ENCODE measurements at places on chromosomes 5 and 9. TPM values are rescaled to one million over a fixed set of nuclear protein-coding genes. Genes with fewer than 3 reads are reported as not detected.

GRCh38 chr5:43638546-43638945 lies 35.6 kb downstream of the NNT start:
- DNase-seq: no peak

DNA sequence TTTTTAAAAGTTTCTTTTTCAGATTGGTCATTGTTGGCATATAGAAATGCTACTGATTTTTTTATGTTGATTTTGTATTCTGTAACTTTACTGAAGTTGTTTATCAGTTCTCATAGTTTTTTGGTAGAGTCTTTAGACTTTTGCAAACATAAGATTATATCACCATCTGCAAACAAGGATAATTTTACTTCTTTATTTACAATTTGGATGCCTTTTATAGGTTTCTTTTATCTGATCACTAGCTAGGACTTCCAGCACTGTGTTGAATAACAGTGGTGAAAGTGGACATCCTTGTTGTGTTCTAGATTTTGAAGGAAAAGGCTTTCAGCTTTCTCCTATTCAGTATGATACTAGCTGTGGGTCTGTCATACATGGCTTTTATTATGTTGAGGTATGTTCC lies 170.3 kb downstream of the WDR70 start:
- DNase-seq: no peak

DNA sequence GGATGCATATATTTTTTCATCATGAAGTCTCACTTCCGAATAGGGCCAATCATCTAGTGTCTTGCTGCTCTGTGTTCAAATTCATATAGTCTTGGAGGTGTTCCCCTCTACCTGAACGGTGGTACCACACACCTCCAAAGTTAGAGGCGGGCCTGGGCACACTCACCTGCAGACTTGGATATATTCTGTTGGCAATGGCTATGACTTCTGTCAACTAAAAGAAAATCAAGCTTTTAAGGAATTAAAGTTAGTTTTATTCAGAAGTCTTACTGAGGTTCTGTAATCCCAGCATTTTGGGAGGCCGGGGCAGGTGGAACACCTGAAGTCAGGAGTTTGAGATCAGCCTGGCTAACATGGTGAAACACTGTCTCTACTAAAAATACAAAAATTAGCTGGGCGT lies 2.6 kb upstream of the NIPAL4 start:
- no peak for DNase-seq

GRCh38 chr5:456351-457194 lies 13.6 kb downstream of the EXOC3 start:
- DNase-seq: no peak

GRCh38 chr5:6850106-6850432 lies 136.8 kb downstream of the TENT4A start:
- DNase-seq: no peak

GPR151 gene
- polyA plus RNA-seq: not detected

- DNase-seq: no peak
Measured at GRCh38 chr5:83510260-83510659, 38.7 kb downstream of the VCAN start.

DNA sequence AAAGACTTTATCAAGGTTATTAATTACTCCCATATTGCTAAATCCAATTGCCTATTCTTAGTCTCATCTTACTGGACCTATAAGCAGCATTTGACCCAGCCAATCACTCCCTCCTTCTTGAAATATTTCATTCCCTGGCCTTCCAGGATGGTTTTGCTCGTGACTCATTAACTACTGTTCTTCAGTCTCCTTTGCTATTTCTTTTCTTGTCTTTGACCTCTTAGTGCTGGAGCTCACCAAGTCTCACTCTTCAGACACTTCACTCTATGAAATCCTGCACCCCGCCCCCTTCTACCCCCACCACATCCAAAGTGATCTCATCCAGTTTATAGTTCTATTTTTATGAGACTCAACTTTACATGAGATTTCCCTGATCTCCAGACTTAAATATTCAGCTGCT lies 803.1 kb upstream of the WWC1 start:
- no peak for DNase-seq

DNA sequence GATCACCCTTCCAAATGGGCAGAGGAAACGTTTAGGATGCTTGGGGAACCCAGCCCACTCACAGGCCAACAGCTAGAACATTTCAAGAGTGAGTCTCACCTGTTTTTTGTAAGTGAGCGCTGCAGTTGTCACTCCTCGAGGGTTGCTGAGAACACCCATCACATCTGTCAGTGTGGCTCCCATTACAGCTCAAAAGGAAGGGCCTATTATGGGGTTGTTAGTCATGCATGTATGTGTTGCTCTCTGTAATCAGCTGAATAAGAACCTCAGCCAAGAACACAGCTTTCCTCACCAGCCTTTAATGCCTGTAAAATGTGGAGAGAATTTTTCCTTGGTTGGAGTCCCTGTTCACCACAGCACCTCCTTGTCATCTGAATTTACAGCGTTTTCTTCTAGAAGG lies 196.3 kb upstream of the KLF4 start:
- DNase-seq: no peak

- DNase-seq: no peak
Measured at GRCh38 chr5:55187370-55187769, 14.4 kb upstream of the CDC20B start.

- DNase-seq: no peak
Measured at GRCh38 chr9:124257844-124258606, at the start of gene NEK6. Gene NEK6, plus strand, starts transcription at chr9:124257949. Its CDS starts 44,016 bp downstream, at chr9:124301965.

UNC13B gene
- polyA plus RNA-seq: 28.6 TPM

- no peak for DNase-seq
Measured at GRCh38 chr5:9838916-9839315, 208.8 kb upstream of the TAS2R1 start.

GRCh38 chr5:108813673-108814072 lies 66.0 kb downstream of the FER start:
- no peak for DNase-seq

- no peak for DNase-seq
Measured at GRCh38 chr5:125233944-125234343, 487.5 kb upstream of the ZNF608 start.

DNA sequence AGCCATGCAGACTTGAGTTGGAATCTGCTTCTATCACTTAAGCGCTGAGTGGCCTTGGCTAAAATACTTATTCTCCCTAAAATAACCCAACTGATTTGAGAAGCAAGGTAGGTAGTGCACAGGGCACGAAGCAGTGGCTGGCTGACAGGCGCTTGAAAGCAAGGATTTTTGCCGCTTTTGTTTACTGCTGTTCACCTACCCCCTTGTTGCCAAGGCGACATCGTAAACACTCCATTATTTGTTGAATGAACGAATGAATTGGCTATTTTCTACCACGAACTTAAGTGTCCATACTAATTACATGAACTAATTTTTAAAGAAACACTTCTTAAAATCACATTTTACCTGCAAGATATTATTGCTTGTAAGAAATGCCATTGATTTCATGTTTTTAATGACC lies 98.0 kb downstream of the ANKH start:
- no peak for DNase-seq

DNA sequence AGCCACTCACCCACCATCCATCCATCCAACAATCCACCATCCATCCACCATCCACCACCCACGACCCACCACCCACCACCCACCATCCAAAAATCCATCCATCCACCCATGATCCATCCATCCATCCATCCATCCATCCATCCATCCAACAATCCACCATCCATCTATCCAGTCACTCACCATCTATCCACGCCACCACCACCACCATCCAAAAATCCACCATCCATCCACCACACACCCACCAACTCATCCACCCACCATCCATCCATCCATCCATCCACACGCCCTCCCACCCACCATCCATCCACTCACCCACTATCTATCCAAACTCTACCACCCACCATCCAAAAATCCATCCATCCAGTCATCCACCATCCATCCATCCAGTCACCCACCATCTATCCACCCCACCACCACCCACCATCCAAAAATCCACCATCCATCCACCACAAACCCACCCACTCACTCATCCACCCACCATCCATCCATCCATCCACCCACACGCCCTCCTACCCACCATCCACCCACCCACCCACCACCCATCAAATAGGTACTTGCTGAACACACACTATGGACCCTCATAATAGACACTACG lies 9.0 kb downstream of the DPH7 start:
- no peak for DNase-seq

DNA sequence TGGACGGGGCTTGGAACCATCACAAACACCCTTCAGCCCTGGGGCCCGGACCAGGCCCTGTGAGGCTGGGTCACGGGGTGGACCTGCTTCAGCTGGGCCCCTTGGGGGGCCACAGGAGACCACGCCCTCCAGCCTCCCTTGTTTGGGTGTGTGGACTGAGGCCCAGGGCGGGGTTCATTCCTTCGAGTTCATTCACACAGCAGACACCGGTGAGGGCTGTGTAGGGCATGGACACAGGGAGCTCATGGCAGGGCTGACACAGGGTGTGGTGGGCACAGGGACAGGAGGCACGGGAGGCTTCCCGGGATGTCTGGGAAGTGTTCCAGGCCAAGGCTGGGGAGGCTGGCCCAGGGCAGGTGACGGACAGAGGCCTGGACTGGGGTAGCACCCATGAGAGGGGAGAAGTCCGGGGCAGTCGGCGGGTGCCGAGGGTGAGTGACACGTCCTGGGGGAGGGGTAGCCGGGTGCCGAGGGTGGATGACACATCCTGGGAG lies 8.9 kb downstream of the DNLZ start:
- DNase-seq: no peak

DNA sequence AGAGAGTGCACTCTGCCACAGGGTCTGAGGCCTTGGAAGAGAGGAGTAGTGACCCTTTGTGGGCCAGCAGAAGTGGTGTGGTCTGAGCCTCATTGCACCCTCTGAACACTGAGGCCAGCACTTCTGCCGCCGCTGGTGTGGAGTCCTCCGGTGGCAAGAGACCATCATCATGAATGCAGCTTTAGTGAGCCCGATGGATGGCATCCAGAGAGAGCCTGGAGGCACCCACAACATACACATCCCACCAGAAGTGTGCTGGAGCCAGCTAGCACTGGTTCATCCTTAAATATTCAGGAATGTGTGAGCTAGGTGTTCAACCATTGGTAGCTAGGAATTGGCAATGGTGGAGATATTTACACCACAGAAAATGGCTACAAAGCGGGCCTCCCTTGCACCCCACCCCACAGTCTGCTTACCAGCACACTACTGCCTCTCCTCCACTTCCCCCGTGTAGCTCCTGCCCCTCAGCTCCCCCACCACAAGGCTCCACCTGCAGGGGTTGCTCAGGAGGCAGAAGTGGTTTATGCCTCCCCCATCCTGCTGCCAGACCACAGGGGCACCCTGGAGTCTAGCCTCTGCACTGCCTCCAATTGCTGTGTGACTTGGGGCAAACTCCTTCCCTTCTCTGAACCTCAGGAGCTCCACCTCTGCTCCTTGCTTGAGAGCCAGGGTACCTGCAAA lies 16.4 kb downstream of the SLC6A7 start:
- no peak for DNase-seq

Measured in right renal cortex interstitium (tissue), 3 donors.